ENCODE measurements at places on chromosomes 2 and 18. TPM values are rescaled to one million over a fixed set of nuclear protein-coding genes. Genes with fewer than 3 reads are reported as not detected.

- peaks cover 2% of the 10 kb centered on the region for H3K4me1 ChIP-seq
- H3K36me3 ChIP-seq = no peaks in the 10 kb centered on the region
- no peak for DNase-seq
- peaks cover 2% of the 10 kb centered on the region for H3K27me3 ChIP-seq
These were observed 32.8 kb upstream of the ZNF396 start for GRCh38 chr18:35409911-35410310.

DNA sequence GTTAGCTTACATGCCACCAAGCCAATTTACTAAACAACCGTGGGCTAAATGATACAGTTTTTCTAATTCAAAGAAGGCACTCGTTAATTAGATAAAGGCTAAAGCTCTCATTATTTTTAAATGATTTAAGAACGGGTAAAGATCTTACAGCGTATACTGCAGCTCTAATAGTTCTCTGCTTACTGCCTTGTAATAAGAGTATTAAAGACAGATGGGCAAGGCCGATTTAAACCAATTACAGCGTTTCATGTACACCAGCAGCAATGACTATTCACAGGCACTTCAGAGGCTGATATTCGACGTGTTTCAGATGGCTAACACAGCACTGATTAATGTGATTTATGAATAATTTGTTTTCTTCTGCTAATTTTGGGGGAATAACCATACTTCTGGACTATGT is 259.3 kb downstream of the ZNF407 start:
- no peak overlapping the region for H3K4me3 ChIP-seq
- no peak for DNase-seq
- no peak overlapping the region for H3K27ac ChIP-seq
- H3K27me3 ChIP-seq = no peaks in the 10 kb centered on the region
- no peaks in the 10 kb centered on the region for H3K4me1 ChIP-seq

The PSMA8 gene
- total RNA-seq = not detected

The MAP3K19 gene
- not detected for total RNA-seq

The WDR12 gene
- 53.5 TPM for total RNA-seq

All from astrocyte (in vitro differentiated cells and primary cell).